AG04449 (cell line): ENCODE measurements at places on chromosomes 5 and 9.

- DNase-seq = no peak
Measured at GRCh38 chr5:7317751-7318150, 78.2 kb upstream of the ADCY2 start.

DNA sequence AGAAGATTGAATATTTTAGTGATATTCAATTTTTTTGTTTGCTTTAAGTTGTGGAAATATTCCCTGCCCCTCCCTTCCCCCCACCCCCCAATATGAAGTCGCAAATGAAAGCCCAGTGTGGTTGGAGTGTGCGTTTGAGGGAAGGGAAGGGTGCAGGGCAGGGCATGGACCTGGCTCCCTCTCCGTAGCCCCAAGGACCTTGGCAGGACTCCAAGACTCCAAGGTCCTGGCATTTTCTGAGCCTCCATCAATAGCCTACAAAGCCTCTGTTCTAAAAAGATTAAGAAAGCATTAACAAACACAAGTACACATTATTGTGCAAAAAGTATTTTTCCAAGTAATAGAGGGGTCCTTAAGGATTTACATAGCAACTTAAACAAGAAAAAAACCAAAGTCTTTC is 38.8 kb upstream of the PTPN3 start:
- no peak for DNase-seq

DNA sequence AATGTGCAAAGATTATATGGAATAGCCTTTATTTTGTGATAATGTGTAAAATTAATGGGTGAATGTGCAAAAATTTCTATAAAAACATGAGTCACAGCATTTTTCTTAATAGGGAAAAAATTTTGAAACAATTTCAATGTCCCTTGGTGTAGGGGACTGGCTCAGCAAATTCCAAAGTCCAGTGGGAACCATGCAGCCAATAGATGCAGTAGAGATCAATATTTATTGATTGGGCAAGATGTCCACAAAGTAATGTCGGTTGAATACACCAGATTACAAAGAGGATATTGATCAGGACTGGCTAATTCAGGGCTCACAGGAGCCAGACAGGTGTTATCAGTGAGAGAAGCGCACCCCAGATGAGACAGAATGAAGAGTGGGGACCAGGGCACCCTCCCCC is 62.5 kb downstream of the AMBP start:
- DNase-seq = no peak

DNA sequence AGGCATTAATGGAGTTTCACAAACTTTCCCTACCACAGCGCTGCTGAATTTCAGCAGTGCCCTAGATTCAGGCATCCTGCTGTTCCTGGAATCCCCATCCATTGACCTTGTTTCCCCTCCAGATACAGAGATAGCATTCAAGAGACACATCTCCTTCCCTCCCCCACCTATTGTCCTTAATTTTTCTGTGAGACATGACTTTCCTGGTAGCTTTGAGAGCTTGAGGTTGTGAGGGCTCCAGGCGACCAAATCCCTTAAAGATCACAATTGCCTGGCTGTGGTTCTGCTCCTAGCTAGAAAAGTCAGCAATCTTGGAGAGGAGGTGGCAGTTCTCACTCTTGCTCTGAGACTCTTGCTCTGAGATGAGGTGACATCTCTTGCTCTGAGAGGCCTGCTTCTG is 48.0 kb downstream of the PRR16 start:
- DNase-seq = no peak
